ENCODE measurements at places on chromosomes 1 and 21.

DNA sequence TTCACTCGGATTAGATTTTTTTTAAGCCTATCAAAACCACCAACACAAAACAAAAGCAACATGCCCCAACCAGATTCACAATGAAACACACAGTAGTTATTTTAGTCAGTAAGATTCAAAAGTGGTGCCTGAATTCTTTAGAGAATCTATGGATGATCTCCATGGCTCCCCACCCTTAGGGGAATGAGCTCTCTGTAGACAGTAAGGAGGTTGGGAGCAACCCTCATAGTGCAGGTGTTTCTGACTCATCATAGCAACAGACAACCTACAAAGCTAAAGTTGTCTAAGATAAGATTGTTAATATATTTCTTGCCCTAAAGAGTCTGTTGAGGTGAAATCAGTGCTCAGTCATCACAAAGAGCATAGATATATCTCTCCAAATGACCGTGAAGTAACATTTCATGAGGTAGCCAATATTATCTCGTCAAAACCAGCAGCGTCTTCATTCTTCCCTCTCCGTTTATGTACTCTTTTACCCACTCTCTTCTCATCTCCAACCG, 78.3 kb downstream of the ADAMTS1 start:
- no peak for DNase-seq

DNA sequence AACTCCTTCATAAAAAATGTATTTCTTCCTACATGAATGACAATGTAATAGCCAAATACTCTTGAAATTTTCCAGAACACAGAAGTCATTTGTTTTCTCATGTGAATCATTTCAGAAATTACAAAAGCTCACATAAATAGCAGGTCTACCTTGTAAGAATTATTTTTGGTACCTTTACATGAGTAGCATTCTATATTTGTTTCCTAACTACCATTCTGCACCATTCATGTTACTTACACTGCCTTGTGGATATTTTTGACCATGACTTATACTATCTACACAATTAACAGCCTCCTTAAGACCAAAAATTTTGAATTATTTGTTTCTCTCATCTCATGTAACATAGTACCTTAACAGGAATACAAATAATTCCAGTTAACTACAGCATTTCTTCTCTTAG, 109.6 kb downstream of the ENAH start:
- DNase-seq: no peak

- no peak for DNase-seq
These were observed 1.1 kb downstream of the ETV3L start for GRCh38 chr1:157098519-157098918.

GRCh38 chr1:191714845-191715244, 443.4 kb upstream of the RGS18 start:
- DNase-seq: no peak

DNA sequence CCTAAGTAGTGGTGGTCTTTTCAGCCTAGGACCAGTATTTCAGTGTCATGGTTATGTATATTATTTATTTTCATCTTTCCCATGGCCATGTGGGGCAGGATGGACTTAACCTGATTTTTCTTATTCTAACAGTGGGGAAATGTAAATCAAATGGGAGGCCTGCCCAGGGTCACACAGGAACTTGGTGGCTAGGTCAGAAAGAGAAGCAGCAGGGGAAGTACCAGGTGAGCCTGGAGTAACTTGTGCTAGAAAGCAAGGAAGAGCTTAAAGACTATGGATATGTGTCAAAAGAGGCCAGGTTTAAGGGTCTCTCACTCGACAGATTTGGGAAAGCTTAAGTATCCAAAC, 936 bp downstream of the ZFP69B start:
- no peak for DNase-seq

- no peak for DNase-seq
These were observed 2.2 kb downstream of the FBXO28 start for GRCh38 chr1:224116131-224116530.

GRCh38 chr1:208137193-208137592, 107.0 kb downstream of the PLXNA2 start:
- DNase-seq: no peak

DNA sequence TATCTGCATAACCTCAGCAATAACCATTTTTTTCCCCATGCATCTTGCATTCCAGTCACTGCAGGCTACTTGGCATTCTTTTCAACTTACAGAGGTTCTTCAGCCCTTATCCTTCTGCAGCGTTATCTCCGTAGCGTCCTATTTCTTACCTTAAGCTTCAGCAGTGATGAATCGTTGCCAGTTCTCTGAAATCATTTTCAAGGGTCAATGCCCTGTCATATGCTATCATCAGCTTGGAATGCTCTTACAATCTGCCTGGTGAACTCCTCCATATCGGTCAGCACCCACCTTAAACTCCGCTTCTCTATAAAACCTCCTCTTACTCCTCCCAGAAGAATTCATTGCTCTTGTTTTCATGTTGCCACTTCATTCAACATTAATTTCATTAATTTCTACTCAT, 105.1 kb upstream of the DPH5 start:
- DNase-seq: no peak

GRCh38 chr1:78078358-78078757, 32.6 kb downstream of the GIPC2 start:
- DNase-seq: no peak

- DNase-seq: no peak
These were observed 50.2 kb downstream of the EEIG2 start for GRCh38 chr1:108610073-108610472.

GRCh38 chr1:93690921-93691789, 9.5 kb upstream of the BCAR3 start:
- no peak for DNase-seq

DNA sequence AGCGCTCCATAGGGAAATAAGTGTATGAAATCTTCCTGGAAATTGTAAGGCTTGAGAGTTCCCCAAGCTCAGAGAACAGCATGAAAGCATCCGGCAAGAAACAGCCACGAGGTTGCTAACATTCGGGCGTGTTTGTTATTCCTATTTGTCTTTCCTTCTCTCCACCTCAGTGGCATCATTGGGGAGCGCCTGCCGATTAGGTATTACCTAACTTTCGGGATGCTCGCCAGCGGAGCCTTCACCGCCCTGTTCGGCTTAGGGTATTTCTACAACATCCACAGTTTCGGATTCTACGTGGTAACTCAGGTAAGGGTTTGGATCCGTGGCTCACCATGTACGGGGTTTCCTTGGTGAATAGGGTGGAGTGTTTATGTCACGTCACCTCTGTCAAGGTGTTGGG, 25.7 kb downstream of the SLC37A1 start:
- DNase-seq: no peak

GRCh38 chr1:224528900-224529299, 87.2 kb upstream of the CNIH3 start:
- no peak for DNase-seq

DNA sequence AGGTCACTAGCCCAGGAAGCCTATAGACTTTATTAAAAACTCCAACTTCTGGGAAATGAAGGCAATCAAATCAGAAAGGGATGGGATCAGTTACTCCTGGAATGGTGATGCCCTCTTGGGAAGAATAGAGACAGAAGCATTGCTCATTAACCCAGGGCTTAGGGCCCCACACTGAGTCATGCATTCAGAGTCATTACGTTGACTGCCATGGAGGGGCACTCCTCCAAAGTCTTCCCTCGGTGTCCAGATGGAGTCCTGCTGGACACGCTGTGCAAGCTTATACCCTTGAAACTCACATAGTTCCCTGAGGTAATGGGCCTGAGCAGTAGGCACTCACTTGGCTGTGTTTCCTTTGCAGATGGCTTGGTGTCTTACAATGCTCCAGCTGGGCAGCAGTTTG, 35.2 kb upstream of the HSD17B7 start:
- DNase-seq: no peak

DNA sequence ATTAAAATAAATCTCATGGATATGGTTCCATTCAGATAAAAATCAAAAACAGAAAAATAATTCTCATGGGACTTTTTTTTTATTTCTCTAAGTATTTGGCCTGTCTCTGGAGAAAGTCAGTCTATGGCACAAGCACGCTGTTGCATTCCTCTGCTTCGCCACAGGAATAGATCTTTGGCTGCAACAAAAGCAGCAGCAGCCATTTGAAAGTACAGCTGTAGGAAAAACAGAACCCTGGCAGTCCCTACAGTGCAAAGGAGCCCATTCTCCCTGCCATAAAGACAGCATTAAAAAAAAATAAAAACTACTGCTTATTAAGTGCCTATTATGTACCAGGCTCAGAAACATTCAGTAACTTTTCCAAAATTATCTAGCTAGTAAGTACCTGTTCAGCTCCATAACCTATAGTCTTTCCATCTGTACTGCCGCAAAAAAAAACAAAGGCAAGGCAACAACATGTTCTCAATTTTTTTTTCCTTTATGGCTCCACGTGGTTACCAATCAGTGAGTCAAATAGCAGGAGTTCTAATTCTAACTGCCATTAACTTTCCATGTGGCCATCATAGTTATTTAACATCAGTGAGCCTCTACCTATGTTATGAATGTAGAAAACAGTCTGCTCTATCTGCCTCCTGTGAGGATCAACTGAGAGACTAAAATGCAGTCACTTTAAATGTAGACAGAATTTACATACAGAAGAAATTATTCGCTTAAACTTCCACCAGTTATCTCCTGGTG, 22.7 kb downstream of the SLC35D1 start:
- no peak for DNase-seq

DNA sequence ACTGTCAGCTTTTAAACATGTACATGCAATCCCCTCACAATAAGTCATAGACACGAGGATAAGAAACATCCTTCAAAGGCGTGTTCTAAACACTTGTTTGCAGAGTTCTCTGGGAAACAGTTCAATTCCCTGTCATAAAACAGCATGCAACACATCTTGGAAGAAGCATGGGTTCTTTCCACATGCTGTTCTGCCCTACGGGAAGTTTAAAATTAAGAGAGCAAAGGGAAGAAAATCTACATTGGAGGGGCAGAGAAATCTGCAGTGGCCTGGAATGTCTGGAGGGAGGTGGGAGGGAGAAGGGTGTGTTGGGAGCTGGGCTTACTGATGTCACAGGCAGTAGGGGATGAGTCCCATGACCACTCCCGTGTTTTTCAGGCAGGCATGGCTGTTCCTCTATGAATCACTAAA, 98.3 kb upstream of the SLC2A1 start:
- no peak for DNase-seq

GRCh38 chr21:14685568-14685967, 139.5 kb upstream of the SAMSN1 start:
- DNase-seq: no peak

GRCh38 chr1:35386959-35387358, 118.5 kb downstream of the ZMYM4 start:
- DNase-seq: no peak

GRCh38 chr1:53967409-53968124, 21.4 kb downstream of the LRRC42 start:
- no peak for DNase-seq

- no peak for DNase-seq
These were observed 9.3 kb upstream of the MARCKSL1 start for GRCh38 chr1:32345289-32345827.

DNA sequence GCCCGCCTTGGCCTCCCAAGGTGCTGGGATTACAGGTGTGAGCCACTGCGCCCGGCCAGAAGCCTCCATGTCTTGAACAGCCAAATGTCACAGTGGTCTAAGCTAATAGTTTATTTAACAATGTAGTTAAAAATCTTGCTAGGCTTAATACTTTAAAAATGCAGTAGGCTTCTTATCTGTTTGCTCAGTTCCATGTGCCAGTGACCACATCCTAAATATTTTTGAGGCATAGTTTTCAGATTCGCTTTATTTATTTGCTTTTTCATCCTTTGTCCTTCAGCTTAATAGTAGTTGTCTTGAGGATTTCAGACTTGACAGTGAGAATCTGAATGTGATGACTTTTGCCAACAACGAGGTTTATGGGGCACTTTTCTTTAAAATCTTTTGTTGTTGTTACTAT, 59.9 kb upstream of the PRRX1 start:
- DNase-seq: no peak

GRCh38 chr1:60596791-60597750, 485.3 kb upstream of the NFIA start:
- DNase-seq: no peak

- no peak for DNase-seq
These were observed 56.8 kb downstream of the KCNAB2 start for GRCh38 chr1:6102532-6102845.

- no peak for DNase-seq
These were observed 3.1 kb downstream of the ASCL5 start for GRCh38 chr1:201123866-201124265.

DNA sequence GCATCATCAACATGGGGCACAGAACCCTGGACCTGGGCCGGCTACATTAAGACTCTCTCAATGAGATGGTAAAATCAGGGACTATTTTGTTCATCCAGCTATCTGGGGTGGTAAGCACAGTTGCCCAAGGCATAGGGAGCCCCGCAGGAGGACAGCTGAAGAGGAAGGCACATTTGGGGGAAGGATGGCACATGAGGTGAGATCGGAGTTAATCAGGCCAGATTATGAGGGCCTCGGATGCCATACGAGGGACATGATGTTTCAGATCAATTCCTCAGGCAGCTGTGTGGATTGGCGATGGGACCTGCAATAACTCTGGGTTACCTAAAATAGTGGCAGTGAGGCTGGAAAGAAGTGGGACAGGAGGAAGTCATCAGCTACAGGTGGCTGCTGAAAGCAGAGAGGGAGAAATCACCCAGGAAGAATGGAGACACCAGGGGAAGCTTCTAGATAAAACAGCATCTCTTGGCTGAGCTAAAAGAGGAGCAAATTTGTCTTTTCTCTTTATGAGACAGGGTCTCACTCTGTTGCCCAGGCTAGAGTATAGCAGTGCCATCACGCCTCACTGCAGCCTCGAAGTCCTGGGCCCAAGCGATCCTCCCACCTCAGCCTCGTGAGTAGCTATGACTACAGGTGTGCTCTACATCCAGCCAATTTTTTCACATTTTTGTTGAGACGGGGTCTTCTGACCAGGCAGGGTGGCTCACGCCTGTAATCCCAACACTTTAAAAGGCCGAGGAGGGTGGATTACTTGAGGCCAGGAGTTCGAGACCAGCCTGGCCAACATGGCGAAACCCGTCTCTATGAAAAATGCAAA, 21.1 kb downstream of the TOMM20 start:
- DNase-seq: no peak

DNA sequence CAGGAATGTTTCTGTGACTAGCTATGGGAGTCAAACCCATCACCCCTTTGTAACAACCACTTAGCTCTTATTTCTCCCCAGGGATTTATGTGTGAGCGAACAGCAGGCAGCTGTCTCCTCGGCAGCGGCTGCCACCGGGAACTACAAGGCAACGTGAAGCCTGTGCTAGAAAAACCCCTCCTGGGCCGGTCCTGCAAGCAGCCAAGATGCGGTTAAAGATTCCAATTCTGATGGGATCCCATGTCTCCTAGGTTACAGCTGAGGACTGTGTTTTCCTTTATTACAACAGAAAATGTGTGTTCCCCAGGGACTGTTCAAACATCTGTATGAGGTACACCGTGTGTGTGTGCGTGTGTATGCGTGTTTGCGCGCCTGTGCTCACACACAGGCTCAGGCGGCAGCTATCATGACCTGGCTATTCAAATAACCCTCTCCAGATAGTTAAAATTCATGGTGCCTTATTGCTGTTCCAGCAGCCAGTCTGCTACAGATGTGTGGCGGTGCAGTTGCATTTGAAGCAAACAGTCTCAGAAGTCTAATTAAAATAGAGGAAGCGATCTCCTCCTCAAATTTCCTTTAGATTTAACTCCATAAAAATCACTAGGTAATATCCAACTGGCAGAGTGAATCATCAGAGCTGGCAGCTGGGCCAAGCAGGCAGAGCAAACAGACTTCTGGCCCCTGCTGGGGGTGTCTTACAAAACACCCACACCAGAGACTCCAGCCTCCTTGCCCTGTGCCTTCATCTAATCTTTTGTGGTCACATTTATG, 68.0 kb downstream of the LMX1A start:
- no peak for DNase-seq

GRCh38 chr1:228404107-228404720, 2.4 kb downstream of the TRIM11 start:
- no peak for DNase-seq

GRCh38 chr1:236821091-236821627, 26.1 kb downstream of the MTR start:
- no peak for DNase-seq

Measured in hypothalamus (tissue), 51 donors.